Fibroblast of skin of back (primary cell): ENCODE measurements at places on chromosomes 5 and 9.

DNA sequence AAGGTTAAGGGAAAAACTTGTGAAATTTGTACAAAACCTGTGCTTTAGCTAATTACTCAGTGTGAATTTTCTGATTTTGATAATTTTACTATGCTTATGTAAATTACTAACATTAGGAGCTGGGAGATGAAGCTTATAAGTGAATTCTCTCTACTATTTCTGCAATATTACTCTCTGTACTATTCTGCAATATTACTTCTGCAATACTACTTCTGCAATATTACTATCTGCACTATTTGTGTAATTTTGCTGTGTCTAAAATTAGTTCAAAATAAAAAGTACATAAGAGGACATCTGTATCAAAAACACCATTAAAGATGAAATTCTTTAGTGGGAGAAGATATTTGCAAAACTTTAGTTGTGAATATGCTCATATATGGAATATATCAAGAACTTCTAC, 62.9 kb downstream of the C9 start:
- no peak for DNase-seq

GRCh38 chr9:86942281-86943200, 4.8 kb downstream of the GAS1 start:
- DNase-seq: no peak

DNA sequence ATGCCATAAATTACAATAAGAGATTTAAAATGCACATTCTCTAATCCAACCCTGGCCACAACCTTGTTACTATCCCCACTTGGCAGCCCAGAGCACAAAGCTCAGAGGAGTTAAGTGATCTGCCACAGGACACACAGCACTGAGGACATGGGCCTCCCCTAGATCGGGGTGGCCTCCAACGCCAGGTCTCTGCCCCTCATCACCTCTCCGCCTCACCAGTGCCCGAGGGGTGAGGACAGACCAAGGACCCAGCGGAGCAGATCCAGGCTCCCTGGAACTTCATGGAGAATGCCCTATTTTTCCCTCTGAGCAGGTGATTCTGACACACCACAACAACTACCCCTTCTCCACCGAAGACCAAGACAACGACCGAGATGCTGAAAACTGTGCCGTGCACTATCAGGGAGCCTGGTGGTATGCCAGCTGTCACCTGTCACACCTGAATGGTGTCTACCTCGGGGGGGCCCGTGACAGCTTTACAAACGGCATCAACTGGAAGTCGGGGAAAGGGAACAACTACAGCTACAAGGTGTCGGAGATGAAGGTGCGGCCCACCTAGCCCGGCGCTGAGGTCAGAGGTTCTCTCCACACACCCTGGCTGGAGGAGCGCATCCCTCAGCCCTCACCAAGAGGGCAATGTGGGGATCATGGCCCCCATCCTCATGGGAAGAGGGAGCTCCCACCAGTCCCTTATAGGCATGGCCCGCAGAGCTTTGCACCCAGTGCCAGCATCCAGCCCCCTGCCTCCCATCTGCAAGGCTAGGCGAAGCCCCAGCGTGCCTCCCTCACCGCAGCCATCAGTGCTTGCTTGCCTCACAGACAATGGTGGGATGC, 12.5 kb upstream of the FCN2 start:
- no peak for DNase-seq

- no peak for DNase-seq
These were observed 212.3 kb upstream of the MPDZ start for GRCh38 chr9:13491493-13492424.

DNA sequence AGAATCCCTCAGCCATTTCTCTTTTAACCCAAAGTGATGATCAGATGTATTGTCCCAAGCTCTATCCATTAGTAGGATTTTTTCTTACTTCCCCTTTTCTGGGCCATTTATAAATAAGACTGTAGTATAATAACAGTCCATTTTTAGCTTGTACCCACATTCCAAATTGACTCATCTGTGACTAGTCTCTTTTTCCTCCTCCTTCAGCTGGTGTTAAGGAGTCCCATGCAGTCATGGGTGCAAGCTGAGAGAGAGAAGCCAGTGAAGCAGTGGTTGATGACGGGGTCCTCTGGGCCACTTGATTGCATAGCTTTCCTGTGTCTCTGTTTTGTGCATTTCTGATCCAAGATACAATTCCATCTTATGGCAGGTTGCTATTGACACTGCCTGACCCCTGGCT, 476.0 kb upstream of the CD180 start:
- peak; percentile 71 for DNase-seq

DNA sequence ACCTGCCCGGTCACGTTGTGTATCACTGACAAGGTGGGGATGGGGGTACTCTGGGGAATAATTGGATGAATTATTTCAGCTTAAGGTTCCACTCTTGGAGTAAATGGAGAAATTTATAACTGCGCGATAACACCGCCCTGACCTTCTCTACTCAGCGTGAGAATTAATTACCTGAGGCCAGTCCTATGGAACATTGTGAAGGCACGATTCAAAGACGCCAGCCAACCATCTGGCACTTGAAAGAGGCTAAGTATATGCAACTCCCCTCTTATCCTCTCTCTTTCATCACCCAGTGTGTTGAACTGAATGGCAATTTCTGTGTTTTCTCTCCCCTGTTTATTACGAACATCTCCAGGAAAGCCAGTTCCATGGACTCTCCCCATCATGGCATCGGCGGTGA, 235.5 kb upstream of the TUT7 start:
- DNase-seq: no peak

DNA sequence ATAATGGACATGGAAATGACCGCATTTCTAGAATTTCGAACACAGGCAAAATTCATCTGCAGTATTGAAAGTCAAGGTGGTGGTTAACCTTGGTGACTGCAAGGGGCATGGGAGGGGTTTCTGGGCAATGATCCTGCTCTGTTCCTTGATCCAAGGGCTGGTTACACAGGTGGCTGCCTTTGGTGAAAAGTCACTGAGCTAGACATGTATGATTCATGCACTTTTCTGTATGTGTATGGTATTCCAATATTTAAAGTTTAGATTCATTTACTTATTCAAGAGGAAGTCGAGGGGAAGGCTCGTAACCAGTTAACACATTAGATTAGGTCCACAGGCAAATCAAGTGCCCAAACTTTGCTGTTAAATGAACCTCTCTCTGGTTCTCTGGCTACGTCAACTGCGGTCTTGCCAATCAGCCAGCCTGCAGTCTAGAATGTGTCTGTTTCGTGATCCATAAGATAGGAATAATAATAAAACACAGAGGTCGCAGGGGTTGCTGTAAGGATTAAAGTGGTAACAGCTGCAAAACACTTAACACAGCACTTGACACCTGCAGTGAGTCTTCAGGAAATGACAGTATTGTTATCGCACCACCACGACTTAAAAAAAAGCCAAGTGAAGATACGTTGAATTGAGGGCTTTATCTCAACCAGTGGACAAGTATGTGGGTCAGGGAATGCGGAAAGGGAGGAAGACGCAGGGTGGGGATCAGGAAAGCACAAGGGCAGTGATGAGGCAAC, 92.5 kb downstream of the TLE1 start:
- no peak for DNase-seq

DNA sequence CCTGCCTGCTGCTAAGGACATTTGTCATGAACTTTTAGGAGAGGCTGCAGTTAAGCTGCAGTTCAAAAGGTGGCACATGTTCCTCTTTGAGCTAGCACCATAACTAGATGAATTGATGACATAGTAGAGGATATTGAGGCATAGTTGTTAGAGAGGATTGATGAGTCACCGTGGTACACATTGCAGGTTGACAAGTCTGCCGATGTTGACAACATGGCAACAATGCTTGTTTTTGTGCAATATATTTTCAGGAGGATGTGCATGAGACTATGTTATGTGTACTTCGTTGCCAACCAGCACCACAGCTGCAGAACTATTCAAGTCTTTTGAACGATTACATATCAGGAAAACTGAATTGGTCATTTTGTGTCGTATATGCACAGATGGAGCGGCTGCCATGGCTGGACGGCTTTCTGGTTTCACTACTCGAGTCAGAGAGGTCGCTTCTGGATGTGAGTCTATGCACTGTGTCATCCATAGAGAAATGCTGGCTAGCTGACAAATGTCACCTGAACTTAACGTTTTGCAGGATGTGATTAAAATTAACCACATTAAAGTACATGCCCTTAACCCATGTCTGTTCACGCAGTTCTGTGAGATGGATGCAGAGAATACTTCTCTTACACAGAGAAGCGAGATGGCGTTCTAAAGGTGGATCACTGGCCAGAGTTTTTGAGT, 24.2 kb downstream of the ANP32B start:
- no peak for DNase-seq

GRCh38 chr5:86623785-86624483, 6.2 kb downstream of the COX7C start:
- DNase-seq: no peak

GRCh38 chr9:3528451-3528850, 2.6 kb upstream of the RFX3 start:
- DNase-seq: no peak

DNA sequence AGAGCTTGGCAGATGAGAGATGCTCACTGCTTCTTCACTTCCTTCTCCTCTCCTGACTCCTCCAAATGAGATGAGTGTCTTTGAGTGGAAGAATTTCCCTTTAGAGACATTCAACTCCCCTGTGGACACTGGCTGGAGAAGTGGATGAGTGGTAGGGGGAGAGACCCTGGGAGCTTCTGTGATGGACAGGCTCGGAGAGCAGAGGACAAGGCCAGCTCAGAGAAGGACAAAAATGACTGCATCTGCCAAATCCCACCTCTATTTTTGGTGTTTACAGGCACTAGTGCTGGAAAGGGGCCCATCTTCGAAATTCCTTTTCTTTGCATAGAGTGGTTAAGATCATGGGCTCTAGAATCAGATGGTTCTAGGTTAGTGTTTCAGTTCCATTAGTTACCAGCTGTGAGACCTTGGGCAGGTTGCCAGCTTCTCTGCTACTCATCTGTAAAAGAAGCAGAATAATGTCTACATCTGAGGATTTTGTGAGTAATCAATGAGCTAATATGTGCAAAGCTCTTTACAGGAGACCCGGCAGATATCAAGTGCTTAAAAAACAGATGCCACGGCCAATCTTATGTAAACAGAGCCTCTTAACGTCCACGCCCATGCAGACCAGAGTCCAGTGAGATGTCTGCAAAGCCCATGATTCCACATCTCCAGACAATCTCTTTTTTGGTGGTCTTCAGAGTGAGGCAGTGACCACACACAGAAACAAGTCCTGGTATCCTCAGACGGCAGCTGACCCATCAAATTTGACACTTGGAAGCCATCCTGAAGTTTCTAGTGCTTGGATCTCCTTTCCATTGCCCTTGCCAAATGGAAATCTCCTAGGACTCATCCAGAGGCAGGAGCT, 13.6 kb upstream of the COL27A1 start:
- no peak for DNase-seq

DNA sequence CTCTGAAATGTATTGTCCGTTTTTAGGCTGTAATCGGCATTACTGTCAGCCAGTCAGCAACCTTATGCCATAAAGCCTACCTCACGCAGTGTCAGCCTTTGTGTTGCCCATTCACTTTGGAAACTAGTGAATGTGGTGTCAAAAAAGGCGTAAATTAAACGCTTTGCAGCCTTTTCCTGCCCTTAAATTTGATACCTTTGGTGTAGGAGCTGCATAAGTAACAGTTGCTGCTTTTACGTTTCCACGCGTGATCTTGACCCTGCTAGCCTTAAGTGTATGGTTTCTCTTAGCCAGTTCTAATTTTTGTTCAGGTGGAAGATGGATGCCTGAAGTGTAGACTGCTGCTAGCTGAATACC, 257.7 kb downstream of the EPB41L4A start:
- no peak for DNase-seq

DNA sequence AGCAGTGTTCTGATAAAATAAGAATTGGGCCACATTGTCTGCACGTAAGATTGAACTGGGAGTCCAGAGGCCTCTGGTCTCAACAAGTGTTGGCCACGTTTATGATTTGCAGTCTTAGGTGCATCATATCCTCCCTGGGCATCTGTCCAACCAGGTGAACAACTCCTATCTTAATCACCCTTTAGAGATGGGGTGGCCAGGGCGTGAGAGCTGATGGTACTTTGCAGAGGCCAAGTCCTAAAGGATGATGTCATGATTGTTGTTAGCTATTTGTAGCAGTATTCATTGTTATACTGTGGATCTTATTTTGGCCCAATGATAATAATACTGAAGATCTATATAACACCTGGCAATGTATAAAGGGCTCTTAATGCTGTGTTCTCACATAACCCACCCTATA, 73.2 kb upstream of the RARS1 start:
- DNase-seq: no peak

DNA sequence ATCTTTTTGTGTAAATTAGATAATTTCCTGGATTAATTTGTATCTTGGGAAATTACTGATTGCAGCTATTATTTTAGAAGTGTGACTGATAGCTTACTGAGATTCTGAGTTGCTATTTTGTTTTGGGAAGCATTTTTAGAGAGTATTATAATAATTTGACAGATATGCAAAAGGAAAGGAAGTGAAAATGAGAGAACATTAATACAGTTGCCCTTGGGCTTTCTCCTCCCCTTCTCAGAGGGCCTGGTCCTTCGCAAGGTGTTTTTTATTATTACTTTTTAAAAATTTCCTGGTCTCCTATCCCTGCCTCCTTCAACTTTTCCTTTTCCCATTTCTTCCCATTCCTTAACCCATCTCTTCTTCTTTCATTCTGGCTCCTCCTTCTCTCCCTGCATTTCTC, 32.6 kb downstream of the UBAP1 start:
- DNase-seq: no peak

DNA sequence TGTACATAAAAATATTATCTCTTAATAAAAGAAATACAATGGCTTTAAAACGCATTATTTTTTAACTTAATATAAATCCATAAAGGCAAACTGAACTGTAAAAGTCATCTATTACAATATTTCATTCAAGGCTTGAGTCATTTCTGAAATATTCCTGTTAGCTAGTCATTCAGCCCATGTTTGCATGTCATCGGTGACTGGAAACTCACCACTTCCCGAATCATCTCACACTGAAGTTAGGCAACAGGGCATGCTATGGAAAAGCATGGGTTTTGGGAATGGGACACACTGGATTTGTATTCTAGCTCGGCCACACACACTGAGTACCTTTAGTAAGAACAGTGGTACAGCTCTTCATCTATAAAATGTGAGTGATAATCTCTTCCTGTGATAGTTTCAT, 691.1 kb upstream of the C9orf72 start:
- DNase-seq: peak; percentile 78

- DNase-seq: no peak
These were observed 176.0 kb downstream of the FGF18 start for GRCh38 chr5:171595401-171595800.

GRCh38 chr5:82635561-82636288, 357.6 kb upstream of the RPS23 start:
- DNase-seq: peak; percentile 80
